ENCODE measurements at places on chromosomes 5 and 9.
A peak's percentile ranks its signal among the peaks of the same experiment; 100 is the strongest.

DNA sequence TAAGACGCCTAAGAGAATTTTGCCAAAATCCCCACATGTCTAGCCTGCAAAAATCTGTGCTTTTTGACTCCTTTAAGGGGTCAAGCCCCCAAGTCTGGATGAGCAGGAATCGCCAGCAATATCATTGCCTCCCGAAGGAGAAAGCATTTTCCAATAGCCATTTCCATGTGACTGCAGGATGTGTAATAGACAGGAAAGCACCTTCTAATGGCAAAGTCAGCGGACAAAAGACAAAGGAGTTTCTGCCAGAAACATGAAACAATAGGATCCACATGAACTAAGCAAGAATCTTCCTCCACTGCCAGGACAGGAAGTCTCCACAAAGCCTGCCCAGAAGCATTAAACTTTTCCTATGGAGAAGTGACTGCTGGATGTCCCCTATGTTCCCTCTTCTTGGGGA, 177.1 kb upstream of the PCSK5 start:
- no peak for DNase-seq

GRCh38 chr9:26833792-26834191, 58.8 kb downstream of the CAAP1 start:
- peak; percentile 31 for DNase-seq

DNA sequence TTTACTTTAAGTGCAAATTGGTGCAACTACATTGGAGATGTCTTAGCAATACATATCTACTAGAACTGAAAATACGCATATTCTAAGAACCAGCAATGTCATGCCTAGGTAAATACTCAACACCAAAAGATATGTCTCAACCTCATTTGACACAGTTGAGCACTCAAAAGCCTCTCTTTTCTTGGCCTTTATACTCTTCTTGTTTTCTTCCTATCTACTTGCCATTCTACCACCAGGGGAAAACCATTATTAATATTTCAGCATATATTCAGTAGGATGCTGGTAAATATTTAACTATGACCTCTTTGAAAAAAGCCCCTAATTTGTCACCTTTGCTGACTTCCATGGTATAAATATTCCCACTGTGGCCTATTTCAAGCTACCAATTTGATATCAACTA, 443.8 kb downstream of the LRRC70 start:
- DNase-seq: no peak

GRCh38 chr9:5515261-5515650, 4.9 kb downstream of the PDCD1LG2 start:
- DNase-seq: no peak

GRCh38 chr5:16550316-16550952, 66.4 kb downstream of the RETREG1 start:
- peak; percentile 18 for DNase-seq

- DNase-seq: no peak
Measured at GRCh38 chr5:157785801-157786200, 42.3 kb downstream of the LSM11 start.

GRCh38 chr5:133336121-133336968, 276.0 kb downstream of the FSTL4 start:
- no peak for DNase-seq

DNA sequence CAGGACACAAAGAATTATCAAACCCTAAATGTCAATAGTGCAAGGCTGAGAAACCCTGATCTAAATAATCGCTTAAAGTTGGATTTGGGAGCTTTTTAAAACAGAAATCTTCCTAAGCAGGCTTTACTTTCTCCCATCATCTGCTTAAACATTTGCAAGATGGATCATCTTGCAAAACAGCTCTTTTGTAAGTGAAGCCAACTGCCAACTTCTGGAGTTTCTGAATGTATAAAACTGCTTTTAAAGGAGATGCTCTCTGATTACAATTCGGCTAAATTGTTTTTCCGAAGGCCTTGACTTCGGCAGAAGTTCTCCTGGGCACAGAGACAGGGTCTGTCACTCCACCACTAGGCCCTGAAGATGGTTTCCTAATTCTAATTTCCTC, 1.3 kb downstream of the PTPN3 start:
- DNase-seq: no peak

DNA sequence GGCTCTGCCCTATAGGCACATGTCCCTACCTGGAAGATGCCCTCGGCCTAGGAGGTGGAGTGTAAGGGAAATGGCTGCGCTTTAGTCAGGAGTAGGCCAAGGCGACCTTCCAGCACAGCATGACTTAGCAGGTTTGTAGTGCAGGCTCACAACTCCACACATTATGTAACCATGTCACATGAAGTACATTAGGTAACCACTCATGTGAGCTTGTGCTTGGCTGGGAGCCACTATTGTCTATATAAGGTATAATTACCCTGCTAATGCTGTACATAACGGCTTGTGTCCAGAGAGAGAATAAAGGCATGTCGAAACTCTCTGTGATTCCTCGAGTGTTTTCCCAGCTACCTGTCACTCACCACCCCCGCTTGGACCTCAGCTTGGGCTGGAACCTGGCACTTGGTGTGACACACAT, 74.9 kb downstream of the CAMK4 start:
- DNase-seq: no peak

GRCh38 chr9:385818-386398, 171.2 kb downstream of the DOCK8 start:
- DNase-seq: peak; percentile 58

- no peak for DNase-seq
Measured at GRCh38 chr9:129291041-129291501, 113.0 kb upstream of the IER5L start.

- no peak for DNase-seq
Measured at GRCh38 chr5:154606246-154606645, 128.2 kb upstream of the HAND1 start.

DNA sequence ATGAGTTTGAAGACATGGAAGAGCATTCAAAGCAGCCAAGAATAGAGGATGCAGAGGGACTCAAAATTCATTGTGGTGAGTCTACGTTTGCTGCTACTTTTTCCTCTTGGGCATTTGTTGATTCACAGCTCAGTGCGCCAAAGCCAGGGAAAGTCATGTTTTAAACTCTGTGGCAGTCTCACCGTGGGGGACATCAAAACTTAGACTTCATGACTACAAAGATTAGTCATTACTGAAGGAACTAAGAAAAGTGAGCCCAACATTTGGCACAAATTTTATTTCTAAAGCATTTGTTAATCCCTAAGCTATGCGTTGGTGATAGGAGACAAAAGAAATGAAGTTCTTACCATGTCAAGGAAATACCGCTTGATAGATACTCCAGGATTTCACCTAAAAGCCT, 73.7 kb upstream of the MTAP start:
- no peak for DNase-seq

DNA sequence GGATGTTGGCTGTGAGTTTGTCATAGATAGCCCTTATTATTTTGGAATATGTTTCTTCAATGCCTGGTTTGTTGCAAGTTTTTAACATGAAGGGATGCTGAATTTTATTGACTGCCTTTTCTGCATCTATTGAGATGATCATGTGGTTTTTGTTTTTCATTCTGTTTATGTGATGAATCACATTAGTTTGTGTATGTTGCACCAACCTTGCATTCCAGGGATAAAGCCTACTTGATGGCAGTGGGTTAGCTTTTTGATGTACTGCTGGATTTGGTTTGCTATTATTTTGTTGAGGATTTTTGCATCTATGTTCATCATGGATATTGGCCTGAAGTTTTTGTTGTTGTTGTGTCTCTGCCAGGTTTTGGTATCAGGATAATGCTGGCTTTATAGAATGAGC, 225.6 kb downstream of the PCSK1 start:
- no peak for DNase-seq

GRCh38 chr9:126927419-126927818, 12.8 kb downstream of the RALGPS1 start:
- DNase-seq: no peak

- no peak for DNase-seq
Measured at GRCh38 chr9:6234014-6234413, 18.4 kb downstream of the IL33 start.

DNA sequence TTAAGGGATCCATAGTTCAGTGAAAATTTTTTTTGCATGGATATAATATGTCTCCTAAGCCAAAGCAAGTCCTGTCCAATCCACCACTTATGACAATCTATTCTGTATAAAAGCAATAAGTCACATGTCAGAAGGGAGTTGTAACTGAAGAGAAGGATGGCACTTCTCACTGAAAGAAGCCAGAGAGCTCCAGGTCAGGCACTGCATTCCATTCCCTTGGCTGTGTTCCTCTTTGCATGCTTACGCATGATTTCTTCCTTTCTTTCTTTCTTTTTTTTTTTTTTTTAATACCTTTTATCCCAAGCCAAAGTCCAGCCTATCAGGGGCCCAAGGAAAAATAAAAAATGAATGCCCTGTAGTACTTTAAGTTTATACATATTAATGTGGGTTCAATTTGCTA, 39.8 kb downstream of the MAMDC2 start:
- DNase-seq: no peak

- no peak for DNase-seq
Measured at GRCh38 chr5:73304381-73304780, 131.4 kb downstream of the TMEM174 start.

GRCh38 chr5:140801494-140801841, 611 bp downstream of the PCDHA3 start:
- no peak for DNase-seq

DNA sequence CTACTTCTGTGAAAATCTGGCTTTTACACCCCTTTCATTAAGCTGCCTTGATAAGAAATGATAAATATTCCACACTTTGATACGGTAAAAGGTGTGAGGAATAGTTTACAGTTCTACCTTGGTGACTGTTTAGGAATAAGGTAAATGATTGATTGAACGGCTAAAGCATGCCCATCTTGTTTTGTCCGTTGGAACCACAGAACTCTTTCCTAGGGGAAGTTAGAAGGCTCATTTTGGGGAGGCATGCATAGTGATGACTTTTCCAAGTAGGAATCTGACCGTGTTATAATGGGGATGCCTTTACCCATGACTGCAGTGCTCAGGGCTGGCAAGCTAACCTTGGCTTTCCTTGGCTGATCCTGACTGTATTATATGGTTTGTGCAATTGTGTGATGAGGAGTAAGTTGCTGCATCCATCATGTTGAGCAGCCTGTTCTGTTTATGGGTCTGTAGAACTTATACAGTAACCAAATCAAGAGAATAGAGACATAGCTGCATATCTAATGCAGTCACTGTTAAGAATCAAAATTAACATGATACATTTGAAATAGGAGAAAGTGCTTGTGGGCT, 24.5 kb downstream of the PCSK5 start:
- no peak for DNase-seq

GRCh38 chr9:95095641-95096355, 221.7 kb downstream of the FANCC start:
- no peak for DNase-seq

- DNase-seq: no peak
Measured at GRCh38 chr9:1429297-1429696, 379.1 kb downstream of the DMRT2 start.

- DNase-seq: no peak
Measured at GRCh38 chr5:112546946-112547592, 128.0 kb upstream of the EPB41L4A start.

GRCh38 chr5:113264046-113264445, 170.7 kb downstream of the TSSK1B start:
- DNase-seq: no peak

DNA sequence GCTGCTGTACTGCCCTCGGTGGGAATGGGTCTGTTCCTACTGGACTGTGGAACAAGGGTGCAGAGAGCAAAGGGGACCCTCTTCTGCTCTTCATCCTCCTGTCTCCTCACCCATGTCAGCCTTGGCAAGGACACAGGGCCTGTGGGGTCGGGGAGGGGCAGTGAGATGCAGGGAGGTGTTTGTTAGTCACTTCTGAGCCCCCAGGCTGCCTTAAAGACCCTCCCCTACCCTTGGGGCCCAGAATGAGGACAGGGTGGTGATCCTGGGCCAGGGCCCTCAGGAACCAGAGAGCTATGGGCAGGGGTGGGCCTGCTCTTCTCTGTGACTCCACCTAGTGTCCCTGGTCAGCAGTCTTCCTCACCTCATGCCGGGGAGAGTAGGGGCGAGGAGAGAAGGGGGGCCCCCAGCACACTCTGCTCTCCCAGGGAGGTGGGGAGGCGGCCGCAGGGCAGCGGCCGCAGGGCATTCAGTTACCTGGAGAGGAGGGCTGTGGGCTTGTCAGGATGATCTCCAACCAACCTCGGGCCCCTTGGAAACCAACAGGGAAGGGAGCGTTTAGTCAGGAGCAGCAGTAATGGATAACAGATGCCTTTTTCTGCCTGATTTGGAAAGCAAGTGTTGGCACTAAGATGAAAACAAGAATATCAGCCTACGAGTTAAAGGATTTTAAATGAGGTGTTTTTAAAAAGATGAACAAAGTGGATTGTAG, 62.0 kb upstream of the GARNL3 start:
- no peak for DNase-seq

GRCh38 chr5:2744485-2744884, 7.0 kb downstream of the IRX2 start:
- no peak for DNase-seq

DNA sequence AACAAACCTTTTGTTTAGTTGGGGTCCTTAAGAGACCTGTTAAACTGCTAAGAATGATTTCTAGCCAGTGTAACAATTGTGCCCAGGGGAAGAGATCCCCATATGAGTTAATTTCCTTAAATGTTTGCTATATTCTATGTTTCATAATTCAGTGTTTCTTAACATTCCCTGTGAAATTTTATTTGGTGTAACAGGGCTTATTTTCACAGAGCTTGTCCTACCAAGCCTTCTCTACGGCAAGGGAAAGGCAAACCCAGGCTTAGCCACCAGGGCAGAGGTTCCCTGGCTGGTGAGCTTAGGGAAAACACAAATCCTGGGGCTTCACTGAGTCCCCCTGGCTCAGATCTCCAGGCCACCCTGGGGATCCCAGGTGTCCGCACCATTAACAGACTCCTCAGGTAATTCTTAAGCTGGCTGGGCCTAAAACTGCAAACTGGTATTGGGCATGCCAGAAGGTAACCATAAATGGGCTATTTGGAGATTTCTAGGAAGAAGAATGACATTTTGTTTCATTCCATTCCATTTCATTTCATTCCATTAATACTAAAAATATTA, 17.0 kb upstream of the LCP2 start:
- no peak for DNase-seq

- DNase-seq: no peak
Measured at GRCh38 chr9:38451162-38451561, 26.9 kb upstream of the IGFBPL1 start.

- no peak for DNase-seq
Measured at GRCh38 chr5:82097-82496, 9.9 kb upstream of the PLEKHG4B start.

DNA sequence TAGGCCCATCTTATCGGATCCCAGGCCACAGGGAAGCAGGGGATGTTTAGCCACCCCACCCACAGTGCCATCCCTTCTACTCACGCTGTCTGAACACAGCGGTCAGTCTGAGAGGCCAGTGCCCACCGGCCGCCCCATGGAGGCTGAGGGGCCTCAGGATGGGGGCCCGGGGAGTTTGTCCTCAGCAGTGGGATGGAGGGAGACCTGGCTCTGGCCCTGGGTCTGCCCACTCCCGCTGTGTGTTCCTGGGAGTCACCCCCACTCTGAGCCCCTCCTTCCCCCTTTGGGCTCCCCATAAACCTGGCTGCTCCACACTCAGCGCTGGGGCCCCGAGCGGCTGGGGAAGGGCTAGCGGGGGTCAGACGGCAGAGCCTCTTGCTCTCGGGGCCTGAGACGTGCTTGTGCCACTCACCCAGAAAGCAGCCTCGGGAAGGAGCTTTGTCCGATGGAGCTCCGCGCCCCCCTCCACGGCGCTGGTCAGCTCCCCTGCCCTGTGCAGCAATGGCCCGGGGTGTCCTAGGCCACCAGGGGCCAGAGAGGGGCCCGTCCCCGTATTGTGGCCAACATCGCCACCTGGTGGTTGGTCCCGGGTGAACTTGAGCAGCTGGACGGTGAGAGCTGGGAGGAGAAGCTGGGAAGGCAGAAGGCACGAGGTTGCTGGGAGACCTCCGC, 10.9 kb upstream of the LAMC3 start:
- peak; percentile 93 for DNase-seq
